ENCODE measurements at places on chromosomes 6 and 20. TPM values are rescaled to one million over a fixed set of nuclear protein-coding genes. Genes with fewer than 3 reads are reported as not detected.
A peak's percentile ranks its signal among the peaks of the same experiment; 100 is the strongest.

DNA sequence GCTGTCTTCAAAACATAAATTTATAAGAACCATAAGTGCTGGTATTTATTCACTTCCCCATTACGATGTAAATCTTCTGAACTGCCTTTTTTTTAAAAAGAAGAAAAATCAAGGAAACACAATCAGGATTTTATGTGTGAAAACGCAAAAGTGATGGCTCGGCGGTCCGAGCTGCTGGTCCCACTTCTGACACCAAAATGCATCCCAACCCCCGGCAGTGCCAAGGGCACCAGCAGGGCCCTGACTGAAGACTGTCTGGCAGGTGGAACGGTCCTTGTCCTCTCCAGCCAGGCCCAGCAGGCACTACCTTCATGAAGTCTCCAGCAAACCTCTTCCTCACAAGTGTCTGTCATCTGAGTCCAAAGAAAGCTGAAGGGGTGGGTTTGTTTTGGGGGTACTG is 41.2 kb downstream of the TBC1D7 start:
- H3K27ac ChIP-seq = no peak overlapping the region
- H3K36me3 ChIP-seq = peaks cover 3% of the 10 kb centered on the region
- H3K4me3 ChIP-seq = no peak overlapping the region
- 0 out of 2 replicates have a peak, but pooled peaks cover 5% of the 10 kb centered on the region for H3K4me1 ChIP-seq

DNA sequence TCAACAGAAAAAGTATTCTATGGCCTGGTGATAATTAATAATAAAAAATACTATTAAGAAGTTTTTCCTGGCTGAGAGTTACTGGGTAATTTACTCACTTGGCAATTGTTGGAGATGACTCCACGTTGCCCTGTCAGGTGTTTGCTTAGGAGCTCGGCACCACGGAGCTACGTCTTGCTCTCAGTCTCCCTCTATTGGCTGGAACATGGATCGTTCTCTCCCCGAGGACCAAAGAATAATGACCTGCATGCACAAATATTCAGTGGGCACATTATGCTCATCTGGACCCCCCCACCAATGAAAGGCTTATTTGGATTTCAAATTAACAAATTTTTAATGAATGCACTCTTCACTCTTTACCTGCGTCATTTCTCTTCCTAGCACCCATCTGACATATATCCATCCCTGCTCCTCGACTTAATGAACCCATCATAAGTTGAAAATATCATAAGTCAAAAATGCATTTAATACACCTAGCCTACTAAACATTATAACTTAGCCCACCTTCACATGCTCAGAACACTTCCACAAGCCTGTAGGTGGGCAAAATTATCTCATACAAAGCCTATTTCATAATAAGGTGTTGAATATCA is 71.0 kb upstream of the CD83 start:
- H3K4me1 ChIP-seq = no peaks in the 10 kb centered on the region
- no peak overlapping the region for H3K4me3 ChIP-seq
- no peaks in the 10 kb centered on the region for H3K36me3 ChIP-seq
- no peak overlapping the region for H3K27ac ChIP-seq
- no peaks in the 10 kb centered on the region for H3K27me3 ChIP-seq

DNA sequence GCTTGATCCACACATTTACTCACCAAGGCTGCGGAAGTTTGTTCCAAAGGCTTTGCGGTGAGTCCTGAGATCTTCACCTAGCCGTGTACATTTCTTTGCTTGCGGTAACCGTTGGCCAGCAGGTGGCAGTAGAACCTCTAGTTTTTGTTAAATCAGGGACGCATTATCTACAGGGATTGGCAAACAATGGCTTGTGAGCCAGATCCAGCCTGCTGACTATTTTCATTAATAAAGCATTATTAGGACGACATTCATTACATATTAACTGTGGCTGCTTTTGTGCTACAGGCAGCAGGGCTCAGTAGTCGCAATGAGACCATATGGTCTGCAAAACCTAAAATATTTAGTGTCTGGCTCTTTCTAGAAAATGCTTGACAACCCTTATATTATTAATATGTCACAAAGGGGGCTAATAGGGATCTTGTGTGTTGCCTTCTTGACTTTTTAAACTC is 174.1 kb downstream of the DOK5 start:
- peaks cover 6% of the 10 kb centered on the region for H3K4me1 ChIP-seq
- H3K27me3 ChIP-seq = no peaks in the 10 kb centered on the region
- H3K27ac ChIP-seq = no peak overlapping the region

- no peak for DNase-seq
- no peaks in the 10 kb centered on the region for H3K36me3 ChIP-seq
- H3K4me1 ChIP-seq = peaks cover 40% of the 10 kb centered on the region
- no peak overlapping the region for H3K27ac ChIP-seq
- H3K27me3 ChIP-seq = no peaks in the 10 kb centered on the region
Measured at GRCh38 chr6:138537106-138537505, 37.8 kb upstream of the NHSL1 start.

DNA sequence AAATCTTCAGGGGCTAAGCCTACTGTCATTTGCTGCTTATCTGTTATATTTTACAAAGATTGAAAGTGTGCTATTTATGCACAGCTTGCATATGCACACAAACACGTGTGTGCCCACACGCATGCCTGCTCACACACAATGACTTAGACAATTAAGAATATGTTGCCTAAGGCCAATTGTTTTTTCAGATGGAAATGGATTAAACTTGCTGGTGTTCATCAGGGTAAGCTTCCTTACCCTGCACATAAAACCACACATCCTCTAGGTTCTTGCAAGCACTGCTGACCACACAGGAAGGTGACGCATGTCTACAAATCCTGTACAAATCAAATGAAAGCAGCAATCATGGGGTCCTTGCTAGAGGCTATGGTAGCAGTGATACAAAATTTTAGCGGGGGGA is 58.4 kb downstream of the GJA10 start:
- no peaks in the 10 kb centered on the region for H3K36me3 ChIP-seq
- H3K4me3 ChIP-seq = no peak overlapping the region
- H3K27ac ChIP-seq = no peak overlapping the region

DNA sequence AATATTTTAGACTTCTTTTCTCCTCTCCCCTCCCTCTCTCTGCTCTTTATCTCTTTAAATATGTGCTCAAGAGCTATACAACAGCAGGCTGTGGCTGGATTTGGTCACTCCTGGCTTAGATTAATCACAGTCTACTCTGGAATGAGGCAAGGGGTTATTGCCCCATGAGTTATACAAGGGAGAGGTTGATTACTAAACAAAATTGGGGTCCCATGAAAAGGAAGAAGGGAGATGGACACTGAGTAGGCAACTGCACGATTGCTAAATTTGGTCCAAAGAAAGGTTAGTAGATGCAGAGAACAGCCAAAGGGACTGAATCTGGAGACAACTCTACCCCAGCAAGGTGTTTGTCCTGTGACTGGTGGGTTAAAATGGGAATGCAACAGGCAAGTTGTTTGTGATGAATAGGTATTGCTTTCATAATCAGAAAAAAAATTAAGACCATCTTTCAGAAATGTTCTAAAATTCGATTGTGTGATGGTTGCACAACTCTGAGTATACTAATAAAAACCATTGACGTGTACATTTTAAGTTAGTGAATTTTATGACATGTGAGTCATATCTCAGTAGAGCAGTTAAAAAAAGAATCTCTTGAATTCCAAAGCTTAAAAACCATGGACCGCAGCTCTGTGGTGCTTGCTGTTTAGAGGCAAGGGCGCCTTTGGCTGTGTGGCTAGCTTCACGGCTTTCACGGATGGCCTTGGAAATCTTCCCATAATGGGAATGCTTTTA is 57.1 kb downstream of the KIZ start:
- H3K4me3 ChIP-seq = no peak overlapping the region
- 0 out of 2 replicates have a peak overlapping the region, but pooled peaks have one; percentile 21 for H3K27ac ChIP-seq
- no peaks in the 10 kb centered on the region for H3K27me3 ChIP-seq
- DNase-seq = no peak
- H3K36me3 ChIP-seq = no peaks in the 10 kb centered on the region

DNA sequence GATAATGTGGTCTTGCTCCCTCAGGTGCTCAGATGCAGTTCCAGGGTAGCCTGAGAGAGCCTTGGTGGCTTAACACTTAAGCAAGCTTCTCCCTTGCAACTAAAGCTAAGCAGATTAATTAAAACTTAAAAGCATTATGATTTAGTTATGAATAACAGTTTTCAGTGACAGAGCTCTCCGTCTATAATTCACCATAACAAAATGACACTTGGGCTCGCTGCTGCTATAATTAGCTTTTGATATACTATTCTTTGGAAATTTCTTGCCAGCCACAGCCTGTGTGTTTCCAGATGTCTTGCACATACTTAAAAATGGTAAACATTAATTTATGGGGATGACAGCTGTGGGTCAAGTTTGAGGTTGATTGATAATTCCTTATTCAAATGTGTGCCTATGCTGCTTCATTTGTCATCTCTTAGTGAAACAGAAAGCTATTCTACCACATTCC is 380.5 kb downstream of the TFAP2B start:
- H3K4me1 ChIP-seq = no peaks in the 10 kb centered on the region
- no peaks in the 10 kb centered on the region for H3K27me3 ChIP-seq
- H3K4me3 ChIP-seq = no peak overlapping the region

GRCh38 chr6:111894951-111895350 is 21.7 kb upstream of the FYN start:
- H3K4me1 ChIP-seq = peaks cover 14% of the 10 kb centered on the region
- no peaks in the 10 kb centered on the region for H3K27me3 ChIP-seq
- H3K4me3 ChIP-seq = no peak overlapping the region

DNA sequence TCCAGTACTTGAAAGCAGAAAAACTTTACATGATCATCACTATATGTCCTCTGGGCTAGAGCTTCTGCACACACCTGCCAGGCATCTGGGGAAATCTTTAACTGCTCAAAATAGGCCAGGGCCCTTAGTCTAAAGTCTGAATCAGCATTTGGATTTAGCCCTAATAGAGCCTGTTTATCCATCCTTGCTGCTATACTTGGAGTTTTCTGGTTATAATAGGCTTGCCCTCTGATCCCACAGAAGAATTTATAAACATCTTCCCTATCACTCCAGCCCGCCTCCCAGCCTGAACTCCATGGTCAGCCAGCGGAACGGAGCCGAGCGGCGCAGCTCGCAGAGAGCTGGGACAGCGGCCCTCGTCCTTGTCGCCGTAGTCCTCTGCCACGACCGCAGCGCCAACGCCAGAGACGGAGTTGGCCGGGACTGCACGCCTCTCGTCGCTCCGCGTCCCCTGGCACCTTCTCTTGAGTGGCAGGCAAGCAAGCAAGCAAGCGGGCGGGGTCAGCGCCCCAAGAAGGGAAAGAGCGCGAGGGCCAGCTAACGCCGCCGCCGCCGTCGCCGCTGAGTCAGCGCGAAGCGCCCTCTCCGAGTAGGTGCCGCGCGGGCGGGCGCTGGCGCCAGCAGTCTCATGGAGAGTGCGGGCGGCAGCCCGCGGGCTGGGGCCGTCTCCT is 25.4 kb upstream of the ASIP start:
- H3K27ac ChIP-seq = no peak overlapping the region
- H3K4me3 ChIP-seq = peak overlapping the region; percentile 48
- H3K27me3 ChIP-seq = peaks cover 33% of the 10 kb centered on the region
- H3K36me3 ChIP-seq = 0 out of 2 replicates have a peak, but pooled peaks cover 4% of the 10 kb centered on the region
- no peaks in the 10 kb centered on the region for H3K4me1 ChIP-seq
- peak; percentile 95 for DNase-seq

ADGRF5 gene
- polyA plus RNA-seq = not detected

ABCF1 gene
- polyA plus RNA-seq = 244 TPM

PDSS2 gene
- polyA plus RNA-seq = 7.3 TPM

HSPA12B gene
- 3.3 TPM for polyA plus RNA-seq

SIRPD gene
- not detected for polyA plus RNA-seq

SPEF1 gene
- 0.85 TPM for polyA plus RNA-seq

EPPIN gene
- 0.78 TPM for polyA plus RNA-seq

FKBP1A gene
- 324 TPM for polyA plus RNA-seq

All from GM23338 (cell line).